Hair follicular keratinocyte (primary cell): ENCODE measurements at places on chromosomes 2 and 18. TPM values are rescaled to one million over a fixed set of nuclear protein-coding genes. Genes with fewer than 3 reads are reported as not detected.

Gene PTMA
- total RNA-seq, result 789 and 1,409 TPM in 2 replicates

Gene AQP12A
- not detected in 2 replicates for total RNA-seq

Gene TRIM54
- not detected in 2 replicates for total RNA-seq

Gene KATNAL2
- total RNA-seq, result 0.76 and 1.2 TPM in 2 replicates

Gene CDKL4
- not detected in 2 replicates for total RNA-seq

Gene SLC35G4
- total RNA-seq, result not detected in 2 replicates

Gene ERBB4
- not detected in 2 replicates for total RNA-seq

Gene LRRC30
- total RNA-seq, result not detected in 2 replicates

Gene NPHP1
- total RNA-seq, result 3.7 and 6.7 TPM in 2 replicates
